ENCODE measurements at places on chromosomes 7 and 10.

GRCh38 chr10:71300555-71301370, 18.3 kb upstream of the SLC29A3 start:
- DNase-seq = no peak

- no peak for DNase-seq
Measured at GRCh38 chr10:49384268-49384953, 11.5 kb downstream of the DRGX start.

DNA sequence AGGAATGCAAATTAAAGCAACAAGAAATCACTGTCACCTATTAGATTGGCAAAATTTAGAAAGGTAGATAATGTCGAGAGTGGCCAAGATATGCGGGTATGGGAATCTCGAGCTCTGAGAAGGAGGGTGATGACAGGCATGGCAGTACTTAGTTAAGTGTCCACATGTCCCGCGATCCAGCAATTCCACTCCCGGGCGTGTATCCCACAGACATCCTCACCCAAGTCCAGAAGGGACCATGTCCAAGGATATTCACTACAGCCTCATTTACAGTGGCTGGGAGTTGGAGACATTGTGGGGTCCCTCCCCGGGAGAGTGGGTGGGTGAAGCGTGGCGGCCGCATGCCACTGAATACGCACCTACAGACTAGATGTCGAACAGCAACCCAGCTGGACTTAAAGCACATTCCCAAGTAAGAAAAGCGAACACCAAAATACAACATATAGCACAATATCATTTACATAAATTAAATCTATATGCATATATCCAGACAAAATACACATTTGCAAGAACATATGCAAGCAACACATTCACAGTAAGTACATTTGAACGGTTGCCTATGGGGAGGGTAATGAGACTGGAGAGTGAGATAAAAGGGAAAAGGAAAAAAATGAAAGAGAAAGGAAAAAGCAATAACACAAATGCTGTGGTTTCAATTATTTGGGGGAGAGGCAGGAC, 9.9 kb downstream of the KCNH2 start:
- DNase-seq = no peak

DNA sequence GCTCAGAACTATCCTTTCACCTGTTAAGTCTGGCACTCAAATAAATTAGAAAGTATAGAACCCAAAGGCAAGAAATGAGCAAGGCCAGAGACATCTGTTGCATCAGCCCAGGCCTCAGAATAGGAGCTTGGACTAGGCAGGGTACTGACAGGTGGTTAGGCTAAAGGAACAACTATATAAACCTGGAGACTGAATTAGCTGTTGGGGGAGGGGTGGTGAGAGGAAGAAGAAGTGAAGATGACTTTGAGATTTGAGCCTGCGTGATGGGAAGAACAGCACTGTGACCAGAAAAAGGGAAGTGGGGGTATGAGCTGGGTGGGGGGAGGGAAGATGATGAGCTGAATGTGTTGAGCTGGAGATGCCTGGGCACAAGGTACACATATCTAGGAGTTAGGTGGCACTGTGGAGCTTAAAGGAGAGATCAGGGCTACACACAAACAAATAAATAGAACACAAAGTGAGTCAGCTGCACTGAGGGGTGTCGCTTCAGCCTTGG, 244.7 kb downstream of the PTEN start:
- DNase-seq = no peak

- no peak for DNase-seq
Measured at GRCh38 chr10:15237351-15237750, 68.9 kb upstream of the NMT2 start.

- peak; percentile 69 for DNase-seq
Measured at GRCh38 chr7:1473864-1474512, 14.7 kb upstream of the MICALL2 start.

DNA sequence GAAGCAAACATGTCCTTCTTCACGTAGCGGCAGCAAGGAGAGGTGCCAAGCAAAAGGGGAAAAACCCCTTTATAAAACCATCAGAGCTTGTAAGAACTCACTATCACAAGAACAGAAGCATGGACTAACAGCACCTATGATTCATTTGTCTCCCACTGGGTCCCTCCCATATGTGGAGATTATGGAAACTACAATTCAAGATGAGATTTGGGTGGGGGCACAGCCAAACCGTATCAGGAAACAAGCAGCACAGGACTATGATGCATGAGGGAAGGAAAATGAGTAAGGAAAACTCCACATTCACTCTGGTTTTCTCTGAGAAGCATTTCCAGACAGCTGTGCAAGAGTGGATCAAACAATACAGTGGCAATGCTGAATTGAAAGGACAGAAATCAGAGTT, 81.6 kb downstream of the RSU1 start:
- no peak for DNase-seq

DNA sequence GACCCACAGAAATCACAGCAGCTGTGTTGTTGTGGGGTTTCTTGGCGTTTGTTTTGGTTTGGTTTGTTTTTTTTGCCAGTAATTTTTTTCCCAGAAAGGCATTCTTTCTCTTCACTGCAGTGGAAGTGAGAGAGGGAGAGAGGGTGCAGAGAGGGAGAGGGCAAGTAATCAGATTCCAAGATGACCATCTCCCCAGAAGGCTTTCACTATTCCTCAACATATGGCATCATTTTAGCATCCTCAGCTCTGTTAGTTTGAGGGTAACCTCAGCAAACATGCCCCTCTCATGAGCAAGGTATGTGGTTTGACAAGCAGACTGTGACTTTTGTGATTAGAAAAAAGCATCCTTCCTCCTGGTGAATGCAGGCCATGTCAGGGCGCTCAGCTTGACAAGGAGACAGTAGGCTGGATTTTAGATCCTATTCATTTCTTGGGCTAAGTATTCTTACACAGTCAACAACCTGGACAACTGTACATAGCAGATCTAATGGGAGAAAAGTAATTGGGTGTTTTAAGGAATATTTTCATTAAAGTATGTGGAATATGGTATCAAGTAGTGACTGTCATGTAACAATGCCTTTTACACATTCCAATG, 86.3 kb upstream of the PIK3CG start:
- DNase-seq = no peak

- no peak for DNase-seq
Measured at GRCh38 chr7:47253650-47254080, 328.2 kb downstream of the TNS3 start.

DNA sequence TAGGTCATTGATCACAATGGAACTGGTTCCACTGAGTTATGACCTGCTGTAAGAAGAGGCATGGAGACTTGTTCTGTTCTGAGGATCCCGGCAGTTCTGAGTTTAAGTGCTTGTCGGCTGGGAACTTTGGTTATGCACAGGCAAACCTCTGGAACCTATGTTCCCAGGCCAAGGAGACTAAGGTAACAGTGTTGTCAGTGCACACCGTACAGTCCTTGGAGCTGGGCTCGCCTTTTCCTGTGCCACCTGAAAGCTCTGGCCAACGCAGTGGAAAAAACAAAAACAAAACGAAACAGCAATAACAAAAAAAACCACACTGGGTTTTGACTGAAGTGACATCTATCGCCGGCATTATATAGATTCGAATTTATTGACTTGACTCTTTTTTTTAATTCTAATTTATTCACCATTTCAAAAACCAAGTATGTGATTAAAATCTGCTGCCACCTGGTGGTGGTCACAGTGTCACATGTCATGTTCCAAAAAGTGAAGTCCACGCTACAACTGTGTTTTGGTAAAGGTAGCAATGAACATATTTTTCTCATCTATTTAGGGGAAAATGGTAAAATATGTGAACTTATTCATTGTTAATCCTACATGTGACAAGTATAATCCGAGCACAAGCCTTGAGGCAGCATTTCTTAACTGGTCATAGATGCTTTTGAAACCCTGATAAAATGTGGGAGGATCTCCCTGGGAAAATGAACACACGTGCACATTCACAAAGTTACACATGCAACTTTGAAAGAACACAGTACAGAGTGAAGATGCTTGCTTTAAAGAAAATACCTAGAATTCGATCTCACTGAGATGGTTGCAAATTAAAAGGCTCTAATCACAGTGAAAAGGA, 113.8 kb upstream of the PPP2R2D start:
- DNase-seq = no peak

GRCh38 chr10:61902445-61903220, 1.1 kb downstream of the ARID5B start:
- peak; percentile 51 for DNase-seq

GRCh38 chr7:102220960-102221800, 65.5 kb upstream of the SH2B2 start:
- no peak for DNase-seq

GRCh38 chr10:49307921-49308320, 9.0 kb downstream of the C10orf71 start:
- DNase-seq = no peak

DNA sequence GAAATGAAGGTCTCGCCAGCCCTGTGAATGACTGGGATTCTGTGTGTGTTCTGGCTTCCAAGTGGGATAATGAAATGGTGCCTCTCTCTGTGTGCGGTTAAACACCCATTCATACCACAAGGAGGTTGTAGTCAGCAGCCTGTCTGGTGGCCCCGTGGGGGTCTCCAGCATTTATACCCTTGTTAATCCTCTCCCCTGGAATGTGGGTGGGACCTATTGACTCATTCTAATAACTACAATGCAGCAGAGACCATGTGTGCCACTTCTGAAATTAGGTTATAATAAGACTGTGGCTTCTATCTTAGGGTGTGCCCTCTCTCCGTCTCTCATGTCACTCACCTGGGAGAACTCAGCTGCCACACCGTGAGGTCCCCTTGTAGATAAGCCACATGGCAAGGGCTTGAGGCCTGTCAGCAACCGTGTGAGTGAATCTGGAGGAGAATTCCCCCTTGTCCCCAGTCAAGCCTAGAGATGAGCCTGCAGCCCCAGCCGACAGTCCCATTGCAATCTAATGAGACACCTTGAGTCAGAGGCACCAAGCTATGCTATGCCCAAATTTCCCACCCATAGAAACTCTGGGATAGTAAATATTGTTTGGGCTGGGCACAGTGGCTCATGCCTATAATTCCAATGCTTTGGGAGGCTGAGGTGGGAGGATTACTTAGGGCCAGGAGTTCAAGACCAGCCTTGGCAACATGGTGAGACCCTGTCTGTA, 106.8 kb downstream of the GALNT17 start:
- no peak for DNase-seq

GRCh38 chr10:51156926-51157325, 82.6 kb downstream of the PRKG1 start:
- DNase-seq = no peak

DNA sequence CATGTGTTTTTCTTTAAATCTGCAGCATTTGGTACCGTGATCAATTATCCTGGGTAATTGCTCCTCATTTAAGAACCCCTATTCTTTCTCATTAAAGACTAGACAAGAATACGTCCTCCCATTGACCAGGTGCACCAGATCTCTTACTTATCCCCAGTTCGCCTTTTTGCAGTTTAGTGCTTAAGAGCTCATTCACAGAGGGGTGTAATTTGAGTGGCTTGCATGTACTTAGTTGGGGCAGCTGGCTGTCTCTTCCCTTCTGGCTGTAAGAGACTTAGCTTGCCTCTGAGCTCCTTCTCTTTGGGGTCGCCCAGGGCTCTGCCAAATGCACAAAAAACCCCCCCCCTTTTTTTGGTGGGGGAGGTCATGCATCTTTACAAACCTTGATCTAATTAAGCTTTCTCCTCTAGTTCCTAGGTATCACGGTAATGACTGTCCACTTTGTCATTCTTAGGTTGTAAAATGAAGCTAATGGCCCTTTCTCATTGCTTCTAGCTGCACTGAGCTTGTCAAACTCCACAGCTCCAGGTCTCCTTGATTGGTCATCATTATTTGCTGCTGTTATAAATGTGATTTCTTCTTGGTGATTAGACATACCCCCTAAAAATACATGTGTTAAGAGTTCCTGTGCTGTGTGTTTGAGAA, 26.3 kb downstream of the GAD2 start:
- DNase-seq = no peak

DNA sequence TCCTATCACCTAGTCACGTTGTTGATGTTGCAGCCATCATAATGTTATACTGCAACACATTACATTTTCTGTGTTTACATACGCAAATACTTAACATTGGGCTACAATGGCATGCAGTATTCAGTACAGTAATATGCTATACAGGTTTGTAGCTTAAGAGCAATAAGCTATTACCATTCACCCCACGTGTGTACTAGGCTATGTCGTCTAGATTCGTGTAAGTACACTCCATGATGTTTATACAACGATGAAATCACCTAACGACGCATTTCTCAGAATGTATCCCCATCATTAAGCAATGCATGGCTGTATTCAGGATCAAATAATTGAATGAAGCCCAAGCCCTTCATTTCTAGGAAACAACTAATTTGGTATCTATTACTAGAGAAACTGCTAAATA, 43.4 kb upstream of the C1GALT1 start:
- no peak for DNase-seq

- DNase-seq = no peak
Measured at GRCh38 chr7:80883154-80884025, 35.5 kb downstream of the SEMA3C start.

- no peak for DNase-seq
Measured at GRCh38 chr10:34254596-34254995, 560.5 kb downstream of the PARD3 start.

GRCh38 chr10:132715776-132716680, 69.9 kb downstream of the NKX6-2 start:
- no peak for DNase-seq

DNA sequence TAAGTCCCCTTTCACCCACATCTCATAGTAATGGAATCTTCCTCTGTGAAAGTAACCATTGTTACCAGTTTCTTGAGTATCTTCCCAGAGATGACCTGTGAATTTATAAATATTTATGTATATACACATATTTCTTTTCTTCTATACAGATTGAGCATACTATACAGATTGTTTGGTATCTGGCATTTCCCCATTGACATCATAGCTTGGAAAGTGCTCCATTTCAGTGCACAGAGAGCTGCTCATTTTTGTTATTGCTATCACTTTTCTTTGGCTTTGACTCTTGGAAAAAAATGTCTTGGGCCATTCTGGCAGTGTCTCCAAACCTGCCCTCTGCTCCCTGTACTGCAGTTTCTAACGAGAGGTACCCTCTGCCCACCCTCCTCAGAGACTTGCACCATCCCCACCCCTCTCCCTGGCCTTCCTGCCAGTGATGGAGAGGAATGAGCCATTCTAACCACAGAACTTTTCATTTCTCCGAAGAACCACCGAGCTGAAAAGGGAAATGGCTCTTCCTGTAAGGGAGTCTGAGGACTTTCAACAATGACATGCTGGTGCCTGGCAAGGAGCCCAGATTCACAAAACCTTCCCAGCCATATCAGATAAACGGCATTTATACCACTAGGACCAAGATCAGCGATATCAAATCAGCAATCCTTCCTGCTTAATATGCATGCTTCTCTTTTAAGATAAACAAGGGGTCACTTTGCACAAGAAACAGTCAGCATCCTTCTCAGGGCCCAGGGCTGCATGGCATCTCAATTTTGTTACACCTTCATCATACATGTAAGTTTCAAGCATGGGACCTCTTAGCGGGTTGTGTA, 19.7 kb upstream of the CCSER2 start:
- DNase-seq = no peak

GRCh38 chr10:82691211-82691610, 816.2 kb downstream of the NRG3 start:
- DNase-seq = no peak

GRCh38 chr7:50664937-50665336, 99.7 kb upstream of the DDC start:
- no peak for DNase-seq

- no peak for DNase-seq
Measured at GRCh38 chr10:78306358-78306757, 272.7 kb downstream of the RPS24 start.

All from stimulated activated CD8-positive, alpha-beta memory T cell treated with anti-CD3 and anti-CD28 coated beads, Interleukin-12 subunit alpha, Interleukin-12 subunit beta, amount 100 ng/mL, for 1 hour (primary cell).